ENCODE measurements at places on chromosomes 6 and 20.

GRCh38 chr20:61975407-61976129, 90.1 kb downstream of the TAF4 start:
- no peak for DNase-seq

GRCh38 chr6:28871335-28872156, 52.2 kb downstream of the TRIM27 start:
- no peak for DNase-seq

- no peak for DNase-seq
Observed at GRCh38 chr6:95578106-95578410, 723 bp downstream of the MANEA start.

DNA sequence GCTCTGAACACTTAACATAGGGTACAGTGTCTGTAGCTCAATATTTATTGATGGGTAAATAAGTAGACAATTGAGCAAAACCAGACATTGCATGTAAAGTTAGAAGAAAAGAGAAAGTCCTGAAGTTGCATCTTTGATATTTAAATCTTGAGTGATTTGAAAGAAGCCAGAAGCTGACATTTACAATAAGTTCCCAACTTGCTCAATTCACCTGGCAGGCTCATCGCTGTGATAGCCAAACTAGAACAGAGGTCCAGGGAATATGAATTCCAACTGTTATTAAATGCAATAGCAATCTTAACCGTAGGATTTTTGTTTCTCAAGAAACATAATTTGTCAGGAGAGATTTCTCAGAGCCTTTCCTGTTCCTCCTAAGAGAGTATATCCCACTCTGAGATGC, 65.9 kb upstream of the EDN1 start:
- DNase-seq: no peak

GRCh38 chr6:134420614-134421181, 102.8 kb upstream of the SGK1 start:
- DNase-seq: no peak

DNA sequence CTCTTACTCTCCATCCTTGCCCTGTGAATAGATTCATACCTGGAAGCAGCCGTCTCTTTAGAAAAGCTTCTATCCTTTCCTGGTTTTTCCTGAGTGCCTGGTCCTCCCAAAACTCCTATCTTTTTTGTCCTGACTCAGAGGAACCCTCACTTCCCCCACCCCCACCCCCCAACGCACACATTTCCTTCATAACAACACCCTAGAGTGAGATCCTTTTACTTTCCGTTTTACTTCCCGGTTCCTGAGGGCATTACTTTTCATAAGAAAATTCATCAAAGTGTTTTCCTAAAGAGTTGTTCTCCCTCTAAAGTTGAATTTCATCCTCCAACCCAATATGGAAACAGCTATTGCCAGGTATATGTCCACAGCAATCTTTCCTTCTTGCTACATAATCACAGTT, 327.0 kb downstream of the NRN1 start:
- DNase-seq: no peak

- peak; percentile 31 for DNase-seq
Observed at GRCh38 chr6:131062241-131063027, 611 bp downstream of the EPB41L2 start.

GRCh38 chr6:56250266-56250665, 2.9 kb upstream of the COL21A1 start:
- no peak for DNase-seq

DNA sequence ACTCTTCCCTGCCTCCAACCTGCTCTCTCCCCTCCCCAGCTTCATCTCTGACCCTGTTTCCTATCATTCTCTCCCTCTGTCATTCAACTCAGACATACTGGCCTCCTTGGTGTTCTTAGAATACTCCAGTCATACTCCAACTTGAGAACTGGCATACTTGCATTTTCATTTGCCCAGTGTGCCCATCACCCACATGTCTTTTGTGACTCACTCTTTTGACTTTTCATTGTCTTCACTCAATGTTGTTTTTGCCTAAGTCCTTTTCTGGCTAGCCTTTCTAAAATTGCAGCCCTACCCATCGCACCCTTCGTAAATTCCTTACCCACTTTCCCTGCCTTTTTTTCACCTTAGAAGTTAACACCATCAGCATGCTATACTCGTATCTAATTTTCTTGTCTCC, 77.0 kb upstream of the CD2AP start:
- no peak for DNase-seq

GRCh38 chr6:12001004-12001705, 11.0 kb upstream of the HIVEP1 start:
- DNase-seq: no peak

GRCh38 chr6:116258520-116258919, 4.6 kb upstream of the TSPYL4 start:
- no peak for DNase-seq

DNA sequence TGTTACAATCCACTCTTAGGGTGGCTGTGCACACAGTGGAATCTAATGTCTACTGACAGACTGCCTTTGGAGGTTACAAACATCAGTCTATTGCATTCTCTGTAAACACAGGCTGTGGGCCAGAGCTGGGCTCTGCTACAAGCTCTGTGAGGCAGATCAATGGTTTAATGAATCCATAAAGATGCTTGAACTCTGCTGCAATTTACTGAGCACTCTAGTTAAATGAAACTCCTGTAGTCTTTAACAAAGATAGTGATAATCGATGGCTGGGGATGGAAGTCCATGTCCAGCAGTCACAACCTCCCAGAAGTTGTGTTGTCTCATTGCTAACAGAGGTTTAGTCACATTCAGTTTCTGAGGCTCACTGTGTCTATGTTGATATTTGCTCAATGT, 50.5 kb downstream of the SOBP start:
- no peak for DNase-seq

DNA sequence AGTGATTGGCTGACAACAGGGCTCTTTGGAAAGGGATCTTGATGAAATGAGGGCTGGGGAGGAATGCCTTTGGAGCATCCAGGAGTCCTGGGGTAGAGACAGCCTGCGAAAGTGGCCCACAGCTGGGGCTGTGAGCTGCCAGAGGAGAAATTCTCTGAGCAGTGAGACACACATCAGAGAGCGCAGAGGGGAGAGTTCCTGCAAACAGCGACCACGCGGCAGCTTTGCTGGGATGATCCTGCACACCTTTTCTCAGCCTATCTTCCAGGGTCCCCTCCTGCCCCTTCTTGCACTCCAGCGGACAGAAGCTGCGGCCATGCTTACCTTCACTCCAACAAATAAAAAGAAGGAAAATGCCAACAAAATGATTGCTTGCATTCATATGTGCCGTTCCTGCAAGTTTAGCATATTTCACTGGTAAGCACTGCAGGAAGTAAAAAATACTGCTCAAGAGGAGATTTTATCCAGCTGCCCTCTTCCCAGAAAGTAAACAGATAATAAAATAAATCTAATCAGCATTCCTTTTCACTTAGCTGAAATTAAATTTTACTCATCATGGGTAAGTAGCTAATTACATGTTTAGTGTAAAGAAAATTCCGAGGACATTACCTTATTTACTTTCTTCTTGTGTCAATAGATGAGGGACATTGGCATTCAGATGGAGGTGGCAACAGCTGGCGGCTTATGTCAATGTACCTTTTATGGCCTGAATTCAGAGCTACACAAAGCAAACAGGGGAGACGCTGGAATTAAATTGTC, 339.9 kb upstream of the ARID1B start:
- no peak for DNase-seq

DNA sequence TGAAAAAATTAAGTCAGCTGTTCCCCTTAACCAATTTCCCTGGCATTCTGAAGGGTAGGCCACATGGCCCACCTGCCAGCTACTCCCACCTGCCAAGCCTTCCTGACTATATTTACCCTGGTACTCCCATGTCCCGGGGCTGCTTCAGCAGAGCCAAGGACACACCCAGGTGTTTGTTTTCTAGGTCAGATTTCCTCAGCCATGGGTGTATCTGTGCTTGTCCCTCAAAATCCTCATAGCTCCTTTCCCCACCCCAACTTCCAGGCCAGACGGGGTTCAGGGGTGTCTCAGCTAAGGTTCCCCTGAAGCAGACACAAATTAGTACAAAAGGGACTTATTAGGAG, 139.4 kb upstream of the CDYL start:
- DNase-seq: no peak

- no peak for DNase-seq
Observed at GRCh38 chr6:167748046-167748445, 78.7 kb upstream of the AFDN start.

DNA sequence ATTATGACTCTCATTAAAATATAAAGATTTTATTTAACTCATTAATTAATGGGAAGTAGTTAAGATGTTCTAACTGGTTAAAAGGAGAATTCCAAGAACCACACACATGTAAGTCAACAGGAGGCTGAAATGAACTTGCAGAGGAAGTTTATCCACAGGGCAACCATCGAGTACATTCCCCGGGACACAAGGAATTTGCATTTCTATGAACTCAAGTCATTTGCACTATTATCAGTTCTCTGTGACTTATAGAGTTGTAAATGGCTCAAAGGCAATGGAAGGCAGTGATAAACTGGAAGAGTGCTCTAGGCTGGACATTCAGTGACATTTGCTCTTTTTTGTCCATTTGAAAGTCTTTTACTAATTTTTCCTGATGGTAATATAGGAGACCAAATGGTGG, 97.4 kb downstream of the SNX5 start:
- DNase-seq: no peak

GRCh38 chr6:111874025-111874415, 768 bp upstream of the FYN start:
- peak; percentile 33 for DNase-seq

DNA sequence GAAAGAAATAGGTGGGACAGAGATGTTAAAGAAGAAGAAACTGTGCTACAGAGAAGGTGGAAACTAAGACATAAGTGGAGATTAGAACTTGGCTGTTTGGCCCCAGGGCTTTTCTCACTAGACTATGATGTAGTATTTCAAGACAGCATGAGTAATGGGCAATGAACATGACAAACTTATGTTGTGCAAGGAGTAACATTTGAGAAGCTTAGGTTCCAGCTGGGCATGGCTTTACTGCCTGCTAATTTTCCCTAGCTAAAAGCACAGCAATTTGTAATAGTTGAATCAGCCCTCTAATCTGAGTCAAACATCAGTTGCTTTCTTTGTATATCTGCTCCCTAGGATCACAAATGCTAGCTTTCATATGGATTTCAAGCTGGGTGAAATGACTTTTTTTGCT, 294.3 kb upstream of the BMP2 start:
- no peak for DNase-seq

- DNase-seq: no peak
Observed at GRCh38 chr20:53959911-53960578, 110.3 kb downstream of the BCAS1 start.

- DNase-seq: no peak
Observed at GRCh38 chr20:44154521-44155001, 32.4 kb downstream of the JPH2 start.

DNA sequence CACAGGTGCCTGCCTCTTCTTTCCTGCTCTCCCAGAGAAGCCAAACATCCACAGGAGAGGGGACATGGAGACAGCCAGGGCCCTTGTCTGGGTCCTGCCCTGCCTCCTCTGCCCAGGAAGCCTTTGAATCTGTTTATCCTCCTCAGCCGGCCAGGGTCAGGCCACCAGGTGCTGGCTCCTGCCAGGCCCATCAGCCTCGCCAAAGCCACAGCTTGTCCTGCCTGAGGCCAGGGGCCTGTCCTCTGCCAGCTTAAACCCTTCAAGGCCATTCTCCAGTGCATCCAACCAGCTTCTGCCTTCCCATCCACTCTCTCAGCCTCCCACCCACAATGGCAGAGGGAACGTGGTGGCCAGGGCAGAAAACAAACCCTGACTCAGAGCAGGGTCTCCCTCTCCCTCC, 254.6 kb downstream of the ANKRD60 start:
- no peak for DNase-seq

DNA sequence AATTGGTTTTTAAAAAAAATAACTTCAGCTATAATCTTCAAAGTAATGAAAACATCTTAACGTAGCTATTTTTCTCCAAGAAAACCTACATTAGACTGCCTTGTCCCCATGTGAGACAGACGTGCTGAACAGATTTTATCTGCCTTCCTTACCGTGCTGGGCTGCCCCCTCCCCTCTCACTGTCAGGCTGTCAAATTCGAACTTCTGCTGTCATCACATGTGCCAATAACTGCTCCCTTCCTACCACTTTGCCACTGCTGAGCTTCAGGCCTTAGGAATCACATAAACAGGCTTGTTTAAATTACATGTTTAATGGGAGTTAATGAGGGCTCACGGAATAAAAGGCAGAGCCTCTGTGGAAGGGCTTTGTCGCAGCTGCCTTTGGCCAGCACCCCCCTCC, 77.0 kb upstream of the NHSL1 start:
- no peak for DNase-seq

DNA sequence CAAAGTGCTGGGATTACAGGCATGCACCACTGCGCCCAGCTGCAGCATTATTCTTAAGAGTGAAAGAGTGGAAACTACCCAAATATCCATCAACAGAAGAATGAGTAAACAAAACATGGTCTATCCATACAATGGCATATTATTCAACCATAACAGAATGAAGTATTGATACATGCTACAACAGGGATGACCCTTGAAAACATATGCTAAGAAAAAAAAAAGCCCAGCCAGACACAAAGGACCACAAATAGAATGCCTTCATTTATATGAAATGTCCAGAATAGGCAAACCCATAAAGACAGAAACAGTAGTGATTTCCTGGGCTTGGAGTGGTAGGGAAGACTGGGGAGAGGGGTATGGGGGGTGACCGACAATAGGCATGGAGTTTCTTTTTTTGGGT, 7.1 kb downstream of the TUBB2B start:
- DNase-seq: no peak

DNA sequence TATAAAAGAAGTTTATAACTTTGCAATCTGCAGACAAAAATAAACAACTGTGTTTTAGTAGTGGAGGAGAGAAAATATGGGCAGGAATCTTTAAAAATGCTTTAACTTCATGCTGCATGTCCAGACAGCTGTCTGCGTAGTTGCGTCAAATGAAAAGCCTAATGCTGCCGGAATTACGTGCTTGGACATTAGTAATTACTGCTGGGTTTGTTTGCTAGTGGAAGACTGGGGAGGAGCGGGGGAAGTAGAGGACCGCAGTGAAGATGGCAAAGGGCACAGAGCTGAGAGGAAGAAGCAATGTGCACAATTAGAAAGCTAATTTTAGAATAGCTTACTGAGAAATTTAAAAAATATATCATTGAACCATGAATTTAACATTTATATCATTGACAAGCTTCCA, 2.4 kb downstream of the SNAP25 start:
- no peak for DNase-seq

GRCh38 chr6:129314575-129314974, 395.4 kb downstream of the ARHGAP18 start:
- DNase-seq: no peak

Data from testis (tissue), 5 donors.